ENCODE measurements at places on chromosomes 5 and 9.

DNA sequence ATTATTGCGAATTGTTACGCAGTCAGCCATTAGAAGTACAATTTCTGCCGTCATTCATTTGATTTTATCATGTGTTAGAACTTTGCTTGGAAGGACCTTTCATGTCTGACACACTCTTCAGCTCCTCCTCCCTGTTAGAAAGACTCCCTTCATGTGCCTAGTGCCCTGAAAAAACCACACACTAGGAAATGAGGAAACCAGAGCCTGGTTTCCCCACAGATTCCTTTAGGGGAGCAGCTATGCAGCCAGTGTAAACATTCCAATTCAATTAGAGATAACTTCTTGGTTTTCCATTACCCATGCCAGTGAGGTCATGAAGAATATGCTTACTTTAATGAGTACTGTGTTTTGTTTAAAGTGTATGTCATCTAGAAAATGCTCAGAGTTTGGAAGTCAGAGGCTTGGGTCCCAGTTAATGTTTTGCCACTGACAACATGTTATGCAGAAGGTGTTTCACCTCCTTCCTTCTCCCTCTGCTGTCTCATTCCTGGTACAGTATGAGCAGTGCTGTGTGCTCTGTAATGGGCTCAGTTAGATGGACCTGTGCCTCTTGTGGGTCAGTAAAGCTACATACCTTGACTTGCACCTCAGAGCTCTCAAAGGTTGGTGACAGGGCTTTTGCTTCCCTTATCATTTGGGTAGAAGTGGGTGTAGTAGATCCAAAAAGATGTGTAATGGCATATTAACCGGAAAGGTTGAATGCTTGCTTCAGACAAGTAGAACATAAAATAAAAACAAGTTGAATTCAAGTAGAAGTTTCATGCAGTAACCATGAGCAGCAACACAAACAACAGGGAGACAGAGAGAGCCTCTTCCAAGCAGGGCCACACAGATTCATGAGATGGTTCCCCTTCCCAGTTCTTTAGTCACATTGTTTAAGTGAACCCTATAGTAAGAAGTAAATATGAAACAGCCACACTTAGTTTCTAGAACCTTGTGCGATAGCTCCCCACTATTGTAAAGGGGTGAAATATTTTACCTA is 52.6 kb upstream of the TNFAIP8 start:
- DNase-seq = no peak

DNA sequence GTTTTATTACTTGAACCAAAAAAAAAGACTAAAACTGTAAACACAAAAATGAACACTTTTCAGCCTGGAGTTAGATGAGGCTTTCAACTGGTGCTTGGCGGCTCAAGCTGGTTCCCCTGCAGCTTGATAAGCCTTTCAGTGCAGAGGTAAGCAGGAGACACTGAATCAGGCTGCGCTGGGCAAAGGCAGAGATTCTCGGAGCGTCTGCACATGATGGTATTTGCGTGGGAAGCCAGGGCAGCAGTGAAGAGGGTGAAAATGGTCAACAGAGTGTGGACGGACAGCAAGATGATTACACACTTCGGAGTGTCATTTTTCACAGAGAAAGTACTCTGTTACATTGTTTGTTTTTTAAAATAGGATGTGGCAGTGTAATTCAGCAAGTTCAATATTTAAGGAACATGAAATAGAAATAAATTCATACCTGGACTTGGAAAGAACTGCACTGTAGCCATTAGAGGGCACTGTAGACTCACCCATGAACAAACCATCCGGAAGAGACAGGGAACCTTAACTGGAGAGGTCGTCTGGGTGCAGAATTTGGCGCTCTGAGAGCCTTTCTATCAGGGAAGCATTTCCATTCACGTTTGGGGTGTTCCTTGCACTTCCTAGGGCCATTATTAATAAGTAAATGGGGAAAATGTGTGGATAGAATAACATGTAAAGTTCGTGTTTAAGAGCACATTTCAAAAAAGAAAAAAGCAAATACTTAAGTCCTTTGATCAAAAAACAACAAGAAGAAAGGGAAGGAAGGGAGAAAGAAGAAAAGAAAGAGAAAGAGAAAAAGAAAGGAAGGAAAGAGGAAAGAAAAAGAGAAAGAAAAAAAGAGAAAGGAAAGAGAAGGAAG is 69.8 kb downstream of the ICE1 start:
- peak; percentile 73 for DNase-seq

GRCh38 chr5:14502294-14502690 is 79.3 kb upstream of the OTULINL start:
- peak; percentile 18 for DNase-seq

DNA sequence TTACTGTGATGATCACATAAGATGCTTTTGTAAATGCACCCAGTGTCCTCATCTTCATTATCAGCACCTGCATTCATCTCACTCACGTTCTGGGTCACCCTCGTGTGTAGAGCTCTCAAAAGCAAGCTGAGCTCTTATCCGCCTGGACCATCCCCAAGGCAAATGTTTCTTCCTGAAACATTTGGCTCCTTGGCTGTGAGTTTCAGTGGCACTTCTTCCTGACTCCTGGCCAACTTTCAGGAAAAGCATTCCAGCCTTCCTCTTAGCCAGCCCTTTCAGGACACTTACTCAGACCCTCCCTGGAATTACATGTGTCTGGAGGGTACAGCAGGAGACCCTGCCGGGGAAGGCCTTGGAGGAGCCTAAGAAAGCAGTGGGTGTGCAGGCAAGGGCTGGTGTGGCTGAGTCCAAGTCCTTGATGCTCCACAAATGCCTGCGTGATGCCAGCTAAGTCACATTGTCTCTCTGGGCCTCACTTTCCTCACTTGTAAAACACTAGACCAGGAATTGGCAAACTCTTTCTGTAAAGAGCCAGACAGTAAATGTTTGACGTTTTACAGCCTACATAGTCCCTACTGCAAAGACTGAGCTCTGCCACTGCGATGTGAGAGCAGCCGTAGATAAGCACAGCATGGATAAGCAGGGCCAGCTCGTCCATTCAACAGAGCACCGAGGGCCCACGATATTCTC is 72.1 kb downstream of the PDE6A start:
- no peak for DNase-seq

DNA sequence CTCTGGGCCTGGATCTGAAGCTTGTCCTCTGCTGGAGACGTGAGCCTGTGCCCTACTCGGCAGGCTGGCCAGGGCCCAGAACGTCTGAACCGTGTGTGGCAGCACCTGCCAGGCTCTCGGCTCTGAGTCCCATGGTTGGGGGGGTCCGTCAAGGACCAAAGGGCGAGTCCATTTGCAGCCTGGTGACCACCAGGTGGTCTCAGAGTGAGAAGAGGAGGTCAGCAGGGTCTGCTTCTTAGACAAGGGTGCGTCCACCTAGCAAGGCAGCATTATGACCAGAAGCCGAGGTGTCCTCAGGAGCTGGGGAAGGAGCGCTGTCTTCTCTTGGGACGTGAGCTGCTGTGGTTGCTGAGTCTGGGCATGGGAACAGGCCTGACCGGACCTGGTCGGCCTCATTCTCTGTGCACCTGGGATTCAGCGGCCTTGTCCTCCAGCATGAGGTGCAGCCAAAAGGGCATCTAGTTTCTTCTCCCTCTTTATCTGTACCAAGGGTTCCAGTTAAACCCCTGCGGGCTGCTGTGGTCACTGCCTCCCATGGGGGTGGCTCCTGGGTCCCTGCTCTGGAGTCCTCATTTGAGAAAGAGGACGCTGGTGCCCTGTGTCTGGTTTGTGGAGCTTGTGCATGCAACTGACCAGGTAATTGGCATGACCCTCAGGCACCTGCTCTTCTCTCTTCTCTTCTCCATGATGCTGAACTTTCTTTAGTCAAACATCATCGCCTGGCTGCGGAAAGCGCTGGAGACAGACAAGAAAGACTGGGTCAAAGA is 14.4 kb downstream of the EXOC3 start:
- DNase-seq = no peak

All from NCI-H345 (cell line).